Heart right ventricle (tissue), 16 donors: ENCODE measurements at places on chromosomes 7 and 10. TPM values are rescaled to one million over a fixed set of nuclear protein-coding genes. Genes with fewer than 3 reads are reported as not detected.
A peak's percentile ranks its signal among the peaks of the same experiment; 100 is the strongest.

GRCh38 chr10:101559596-101560297, 28.3 kb downstream of the POLL start:
- no peak for DNase-seq
- no peak overlapping the region for H3K27ac ChIP-seq
- peaks cover 21% of the 10 kb centered on the region for H3K27me3 ChIP-seq
- peaks cover 10% of the 10 kb centered on the region for H3K36me3 ChIP-seq
- H3K4me3 ChIP-seq: no peak overlapping the region

DNA sequence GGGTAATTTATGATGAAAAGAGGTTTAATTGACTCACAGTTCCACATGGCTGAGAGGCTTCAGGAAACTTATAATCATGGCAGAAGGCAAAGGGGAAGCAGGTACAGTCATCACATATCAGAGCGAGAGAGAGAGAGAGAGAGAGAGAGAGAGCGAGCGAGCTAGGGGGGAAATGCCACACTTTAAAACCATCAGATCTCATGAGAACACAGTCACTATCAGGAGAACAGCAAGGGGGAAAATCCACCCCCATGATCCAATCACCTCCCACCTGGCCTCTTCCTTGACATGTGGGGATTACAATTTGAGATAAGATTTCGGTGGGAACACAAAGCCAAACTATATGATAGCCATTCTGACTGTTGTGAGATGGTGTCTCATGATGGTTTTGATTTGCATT, 576.3 kb downstream of the GFRA1 start:
- H3K27ac ChIP-seq: no peak overlapping the region
- H3K36me3 ChIP-seq: no peaks in the 10 kb centered on the region
- no peaks in the 10 kb centered on the region for H3K27me3 ChIP-seq

DNA sequence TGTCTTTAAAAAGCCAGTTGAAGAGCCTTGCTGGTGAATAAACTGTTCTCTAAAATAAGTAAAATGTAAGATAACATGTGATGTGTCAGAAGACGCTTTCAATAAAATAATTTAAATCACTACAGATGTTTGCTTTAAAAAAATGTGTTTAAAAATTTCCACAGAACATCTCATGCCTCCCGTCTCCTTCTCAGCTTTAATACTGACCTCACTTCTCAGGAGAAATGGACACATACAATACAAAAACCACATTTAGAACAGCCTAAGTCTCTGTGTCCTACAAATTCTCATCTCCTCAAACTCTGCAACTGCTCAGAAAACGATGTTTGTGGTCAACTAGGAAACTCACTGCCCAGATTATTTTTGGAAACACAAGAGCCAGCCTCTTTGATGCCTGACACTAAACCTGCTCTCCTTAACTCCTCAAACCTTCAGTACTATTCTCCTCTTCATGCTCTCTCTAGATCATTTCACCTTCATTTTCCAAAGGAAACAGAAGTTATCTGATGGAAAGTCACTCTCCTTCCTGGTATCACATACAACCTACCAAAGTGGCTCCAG, 120.3 kb downstream of the ZNF438 start:
- H3K36me3 ChIP-seq: no peaks in the 10 kb centered on the region
- H3K4me3 ChIP-seq: no peak overlapping the region
- H3K4me1 ChIP-seq: peaks cover 27% of the 10 kb centered on the region
- no peak for DNase-seq

GRCh38 chr10:124892031-124892430, 49.9 kb upstream of the ZRANB1 start:
- H3K4me3 ChIP-seq: no peak overlapping the region
- H3K36me3 ChIP-seq: no peaks in the 10 kb centered on the region
- no peaks in the 10 kb centered on the region for H3K4me1 ChIP-seq
- DNase-seq: peak; percentile 23
- H3K27ac ChIP-seq: no peak overlapping the region

DNA sequence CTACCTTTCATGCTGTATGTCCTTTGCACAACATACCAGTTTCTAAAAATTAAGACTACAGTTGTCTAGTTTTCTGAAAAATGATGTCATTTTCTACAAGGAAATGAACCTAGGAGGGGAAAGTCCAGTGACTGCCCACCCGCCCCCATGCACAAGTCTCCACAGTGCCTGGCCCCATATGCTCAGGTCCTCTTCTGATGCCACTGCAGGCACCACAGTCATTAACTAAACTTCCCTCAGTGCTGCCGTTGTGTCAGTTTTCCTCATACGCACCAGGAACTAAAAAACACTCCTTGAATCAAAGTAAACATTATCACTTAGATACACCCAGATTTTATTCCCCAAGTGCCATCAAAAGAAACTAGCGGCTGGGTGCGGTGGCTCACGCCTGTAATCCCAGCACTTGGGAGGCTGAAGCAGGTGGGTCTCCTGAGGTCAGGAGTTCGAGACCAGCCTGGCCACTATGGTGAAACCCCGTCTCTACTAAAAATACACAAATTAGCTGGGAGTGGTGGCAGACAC, 6.9 kb upstream of the TNS3 start:
- H3K4me3 ChIP-seq: no peak overlapping the region
- no peak overlapping the region for H3K27ac ChIP-seq
- no peaks in the 10 kb centered on the region for H3K36me3 ChIP-seq

GRCh38 chr7:118104812-118105441, 79.0 kb upstream of the LSM8 start:
- no peak for DNase-seq
- no peak overlapping the region for H3K27ac ChIP-seq
- no peaks in the 10 kb centered on the region for H3K36me3 ChIP-seq
- H3K4me1 ChIP-seq: no peaks in the 10 kb centered on the region
- no peak overlapping the region for H3K4me3 ChIP-seq

- H3K4me1 ChIP-seq: no peaks in the 10 kb centered on the region
- H3K4me3 ChIP-seq: no peak overlapping the region
- H3K36me3 ChIP-seq: no peaks in the 10 kb centered on the region
- no peak overlapping the region for H3K27ac ChIP-seq
- H3K27me3 ChIP-seq: no peaks in the 10 kb centered on the region
Observed at GRCh38 chr7:41592236-41592635, 110.7 kb downstream of the INHBA start.

GRCh38 chr10:125795128-125795527, 19.5 kb upstream of the MMP21 start:
- peaks cover 17% of the 10 kb centered on the region for H3K4me1 ChIP-seq
- no peaks in the 10 kb centered on the region for H3K27me3 ChIP-seq
- no peak overlapping the region for H3K27ac ChIP-seq
- DNase-seq: no peak
- peaks cover 77% of the 10 kb centered on the region for H3K36me3 ChIP-seq
- no peak overlapping the region for H3K4me3 ChIP-seq

- no peaks in the 10 kb centered on the region for H3K36me3 ChIP-seq
- no peaks in the 10 kb centered on the region for H3K4me1 ChIP-seq
- H3K4me3 ChIP-seq: no peak overlapping the region
- no peaks in the 10 kb centered on the region for H3K27me3 ChIP-seq
- DNase-seq: no peak
- H3K27ac ChIP-seq: no peak overlapping the region
Observed at GRCh38 chr7:116800594-116800993, 61.8 kb upstream of the CAPZA2 start.

DNA sequence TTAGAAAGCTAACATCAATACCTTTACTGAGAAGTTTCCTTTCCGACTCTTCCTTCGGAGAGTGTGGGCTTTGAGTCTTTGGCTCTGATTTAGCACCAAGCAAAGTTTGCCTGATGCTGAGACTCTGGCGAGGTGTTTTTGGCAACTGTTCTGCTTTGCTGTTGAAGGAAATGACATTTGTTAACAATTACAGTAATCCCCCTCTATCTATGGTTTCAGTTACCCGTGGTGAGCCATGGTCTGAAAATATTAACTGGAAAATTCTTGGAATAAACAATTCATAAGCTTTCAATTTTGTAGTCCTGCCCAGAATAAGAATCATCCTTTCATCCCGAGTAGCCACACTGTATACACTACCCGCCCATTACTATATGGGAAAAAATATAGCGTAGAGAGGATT, 126.3 kb downstream of the ARHGAP21 start:
- H3K27ac ChIP-seq: no peak overlapping the region
- no peak for DNase-seq
- no peaks in the 10 kb centered on the region for H3K4me1 ChIP-seq
- no peak overlapping the region for H3K4me3 ChIP-seq

- H3K4me1 ChIP-seq: peaks cover 28% of the 10 kb centered on the region
- H3K27ac ChIP-seq: peak within 1 kb of the TSS; percentile 99
- H3K4me3 ChIP-seq: peak within 1 kb of the TSS; percentile 81
Observed at GRCh38 chr7:140696680-140697446, at the start of gene NDUFB2. Gene NDUFB2 (plus strand): TSS chr7:140696708. CDS start chr7:140696745, 37 bp downstream.

- no peak overlapping the region for H3K4me3 ChIP-seq
- H3K36me3 ChIP-seq: no peaks in the 10 kb centered on the region
- H3K27me3 ChIP-seq: no peaks in the 10 kb centered on the region
- H3K4me1 ChIP-seq: peaks cover 6% of the 10 kb centered on the region
Observed at GRCh38 chr10:18145652-18146051, 5.4 kb downstream of the CACNB2 start.

DNA sequence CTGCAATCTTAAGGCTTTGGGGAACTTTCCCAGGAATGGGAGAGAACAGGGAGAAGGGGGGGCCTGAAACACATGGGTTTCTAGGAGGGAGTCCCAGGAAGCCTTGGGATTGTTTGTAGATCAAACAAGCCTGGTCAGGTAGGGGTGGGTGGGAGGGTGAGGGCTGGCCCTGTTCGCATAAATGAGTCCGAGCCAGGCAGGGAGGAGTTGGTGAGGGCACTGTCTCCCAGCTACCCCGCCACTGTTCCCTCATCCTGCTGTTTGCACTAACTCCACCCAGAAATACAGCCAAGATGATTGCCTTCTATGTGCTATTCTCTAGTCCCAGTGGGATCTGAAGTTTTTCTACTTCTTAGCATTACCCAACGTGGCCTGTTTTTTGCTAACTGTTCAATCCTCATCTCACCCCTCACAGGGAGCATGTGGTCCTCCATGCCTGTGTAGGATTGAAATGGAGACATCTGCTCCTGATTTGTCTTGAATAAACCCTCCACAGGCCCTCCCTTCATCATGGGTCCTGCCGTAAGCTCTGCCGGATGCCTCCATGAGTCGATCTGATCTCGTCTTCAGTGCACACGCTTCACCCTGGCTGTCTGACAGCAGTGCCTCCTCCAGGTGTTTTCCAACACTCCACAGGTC, 257.0 kb downstream of the COBL start:
- no peak overlapping the region for H3K27ac ChIP-seq
- no peaks in the 10 kb centered on the region for H3K36me3 ChIP-seq
- no peak for DNase-seq
- H3K4me3 ChIP-seq: no peak overlapping the region

DNA sequence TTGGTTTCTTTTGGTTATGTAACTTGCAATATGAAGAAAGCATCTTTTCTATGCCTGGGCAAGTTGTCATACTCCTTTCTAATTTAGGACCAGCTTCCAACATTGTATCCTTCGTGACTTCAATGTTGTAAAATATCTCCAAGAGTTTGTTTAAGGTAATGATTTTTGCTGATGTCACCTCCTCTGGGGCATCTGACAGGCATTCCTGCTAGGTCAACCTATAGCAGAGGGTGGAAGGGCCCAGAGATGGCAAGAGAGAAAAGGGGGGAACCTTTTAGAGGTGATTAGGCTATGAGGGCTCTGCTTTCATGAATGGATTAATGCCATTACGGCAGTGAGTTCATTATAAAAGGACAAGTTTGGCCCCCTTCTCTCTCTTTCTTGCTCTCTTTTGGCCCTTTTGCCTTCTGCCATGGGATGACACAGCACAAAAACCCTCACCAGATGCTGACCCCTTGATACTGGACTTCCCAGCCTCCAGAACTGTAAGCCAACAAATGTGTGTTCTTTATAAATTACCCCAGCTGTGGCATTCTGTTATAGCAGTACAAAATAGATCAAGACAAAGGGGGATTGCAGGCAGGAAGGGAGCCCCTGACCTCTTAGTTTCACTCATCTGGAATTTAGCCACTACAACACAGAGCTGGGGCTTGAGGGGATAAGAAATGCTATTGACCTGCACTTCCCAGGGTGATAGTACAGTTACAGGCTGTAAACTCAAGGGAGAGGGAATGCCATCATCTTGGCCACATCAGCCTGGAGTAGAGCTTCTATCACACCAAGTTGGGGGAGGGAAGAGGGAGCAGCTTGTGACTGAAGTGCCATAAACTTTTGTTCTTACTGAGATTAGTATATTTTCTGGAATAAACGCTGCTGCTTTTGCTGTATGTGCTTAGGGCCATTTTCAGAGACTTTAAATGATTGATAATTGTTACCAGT, 195.9 kb downstream of the CFTR start:
- H3K27ac ChIP-seq: no peak overlapping the region
- H3K4me1 ChIP-seq: no peaks in the 10 kb centered on the region
- DNase-seq: no peak
- H3K36me3 ChIP-seq: no peaks in the 10 kb centered on the region
- H3K4me3 ChIP-seq: no peak overlapping the region

DNA sequence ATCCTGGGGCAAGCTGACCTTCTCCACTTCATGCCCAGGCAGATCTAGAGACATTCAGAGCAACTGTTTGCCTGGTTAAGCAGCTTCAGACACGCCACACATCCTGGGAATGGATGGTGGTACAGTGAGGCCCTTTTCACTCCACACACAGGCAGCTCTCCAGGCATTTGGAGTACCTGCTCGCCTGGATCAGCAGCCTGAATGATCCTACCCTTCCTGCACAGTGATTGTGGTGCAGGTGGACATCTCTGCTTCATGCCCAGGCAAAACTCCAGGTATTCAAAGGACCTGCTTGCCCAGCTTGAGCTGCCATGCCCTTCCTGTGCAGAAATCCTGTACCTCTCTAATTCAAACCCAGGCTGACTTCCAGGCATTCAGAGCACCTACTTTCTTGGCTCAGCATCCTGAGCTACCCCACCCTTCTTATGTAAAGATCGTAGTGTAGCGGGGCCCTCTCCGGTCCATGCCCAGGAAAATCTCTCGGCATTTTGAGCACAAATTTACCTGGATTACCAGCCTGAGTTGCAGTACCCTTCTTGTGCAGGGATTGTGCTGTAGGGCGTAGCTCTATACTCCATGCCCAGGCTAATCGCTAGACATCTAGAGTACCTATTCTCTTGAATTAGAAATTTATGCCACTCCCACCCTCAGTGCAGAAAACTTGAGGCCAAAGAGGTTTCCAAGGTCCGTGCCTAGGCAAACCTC, 972.8 kb downstream of the ANKRD7 start:
- H3K27ac ChIP-seq: no peak overlapping the region
- no peaks in the 10 kb centered on the region for H3K27me3 ChIP-seq
- no peak overlapping the region for H3K4me3 ChIP-seq

Gene LLCFC1
- polyA plus RNA-seq: not detected
